ENCODE measurements at places on chromosomes 4 and X.

- no peak for DNase-seq
Observed at GRCh38 chr4:93802045-93802444, 26.5 kb upstream of the ATOH1 start.

GRCh38 chr4:78945651-78946179, 6.5 kb upstream of the PAQR3 start:
- DNase-seq: no peak

DNA sequence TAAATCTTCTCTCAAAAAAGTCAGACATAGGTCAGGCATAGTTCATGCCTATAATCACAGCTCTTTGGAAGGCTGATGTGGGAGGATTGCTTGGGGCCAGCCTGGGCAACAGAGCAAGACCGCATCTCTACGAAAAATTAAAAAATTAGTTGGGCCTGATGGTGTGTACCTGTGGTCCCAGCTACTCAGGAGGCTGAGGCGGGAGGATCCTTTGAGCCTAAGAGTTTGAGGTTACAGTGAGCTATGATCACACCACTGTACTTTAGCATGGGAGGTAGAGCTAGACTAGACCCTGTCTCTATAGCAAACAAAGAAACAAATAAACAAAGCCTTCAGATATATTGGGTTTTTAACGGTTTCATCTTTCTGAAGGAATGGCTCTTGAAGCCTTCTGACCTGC, 62.2 kb downstream of the DIPK2B start:
- DNase-seq: no peak

DNA sequence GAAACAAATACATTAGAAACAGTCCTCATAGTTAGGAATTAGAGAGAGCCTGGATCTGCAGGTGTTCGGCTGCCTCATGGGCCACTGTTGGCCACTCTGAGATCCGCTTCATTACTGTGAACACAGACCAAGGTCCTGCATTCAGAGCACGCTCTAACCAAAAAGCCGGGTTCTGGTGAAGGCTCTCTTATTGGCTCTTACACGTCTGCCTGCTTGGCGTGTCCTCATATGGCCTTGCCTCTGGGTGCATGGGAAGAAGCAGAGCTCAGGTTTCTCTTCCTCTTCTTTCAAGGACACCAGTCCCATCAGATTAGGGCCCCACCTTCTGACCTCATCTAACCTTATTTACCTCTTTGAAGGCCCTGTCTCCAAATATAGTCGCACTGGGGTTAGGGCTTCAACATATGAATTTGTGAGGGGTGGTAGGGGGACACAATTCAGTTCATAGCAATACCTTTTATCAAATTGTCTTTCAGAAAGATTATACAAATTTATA, 37.1 kb upstream of the ELF2 start:
- no peak for DNase-seq

GRCh38 chrX:77733342-77733741, 52.7 kb downstream of the ATRX start:
- no peak for DNase-seq

DNA sequence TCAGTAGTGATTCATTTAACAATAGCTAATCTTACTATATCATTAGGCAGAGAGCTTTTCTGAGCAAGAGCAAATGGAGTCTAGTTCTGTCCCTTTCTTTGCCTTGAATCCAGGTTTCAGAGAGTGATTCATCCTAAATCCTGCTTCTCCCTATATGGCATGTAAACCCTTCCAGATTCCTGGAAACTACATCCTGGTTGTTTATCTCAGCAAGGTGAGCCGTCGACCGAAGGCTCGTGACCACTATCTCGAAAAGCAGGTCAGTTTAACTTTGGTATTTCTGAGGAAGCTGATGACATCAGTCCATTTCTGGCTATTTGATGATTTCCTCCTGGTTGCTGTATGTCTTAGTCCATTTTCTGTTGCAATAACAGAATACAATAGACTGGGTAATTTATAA, 40.7 kb upstream of the ERVMER34-1 start:
- DNase-seq: no peak

- DNase-seq: no peak
Observed at GRCh38 chr4:19992471-19993093, 259.1 kb upstream of the SLIT2 start.

DNA sequence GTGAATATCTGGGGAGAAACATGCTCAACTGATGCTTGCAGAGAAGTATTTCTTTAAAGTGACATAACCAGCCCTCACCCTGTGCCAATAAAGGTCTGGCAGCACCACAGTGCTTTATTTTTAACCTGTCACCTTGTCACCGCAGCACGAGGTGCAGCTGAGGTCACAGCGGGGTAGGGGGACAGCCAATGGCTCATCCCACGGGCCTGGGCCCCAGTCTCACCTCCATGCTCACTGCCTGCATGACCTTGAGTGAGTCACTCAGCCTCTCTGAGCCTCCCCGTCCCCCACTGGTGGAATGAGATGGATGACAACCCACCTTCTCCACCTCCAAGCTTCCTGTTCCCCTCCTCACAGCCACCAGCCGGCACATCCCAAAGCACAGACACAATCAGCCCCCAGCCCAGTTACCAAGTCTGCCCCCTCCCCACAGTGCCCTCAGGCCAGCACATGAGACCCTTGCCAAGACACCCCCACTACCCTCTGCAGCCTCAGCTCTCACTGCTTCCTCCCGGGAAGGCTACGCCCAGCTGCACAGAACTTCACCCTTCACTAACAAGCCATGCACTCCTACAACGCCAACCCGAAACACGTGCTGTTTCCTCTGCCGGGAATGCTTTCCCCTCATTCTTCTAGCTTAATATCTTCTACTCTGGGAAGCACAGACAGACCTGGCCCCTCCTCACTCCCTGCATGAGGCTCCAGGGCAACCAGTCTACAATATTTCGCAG, 24.9 kb upstream of the MAN2B2 start:
- DNase-seq: no peak

GRCh38 chr4:138614398-138615142, 372.4 kb upstream of the SLC7A11 start:
- DNase-seq: no peak

- no peak for DNase-seq
Observed at GRCh38 chr4:24470666-24471485, 113.5 kb downstream of the DHX15 start.

- DNase-seq: no peak
Observed at GRCh38 chr4:161252520-161253141, 911.2 kb downstream of the FSTL5 start.

DNA sequence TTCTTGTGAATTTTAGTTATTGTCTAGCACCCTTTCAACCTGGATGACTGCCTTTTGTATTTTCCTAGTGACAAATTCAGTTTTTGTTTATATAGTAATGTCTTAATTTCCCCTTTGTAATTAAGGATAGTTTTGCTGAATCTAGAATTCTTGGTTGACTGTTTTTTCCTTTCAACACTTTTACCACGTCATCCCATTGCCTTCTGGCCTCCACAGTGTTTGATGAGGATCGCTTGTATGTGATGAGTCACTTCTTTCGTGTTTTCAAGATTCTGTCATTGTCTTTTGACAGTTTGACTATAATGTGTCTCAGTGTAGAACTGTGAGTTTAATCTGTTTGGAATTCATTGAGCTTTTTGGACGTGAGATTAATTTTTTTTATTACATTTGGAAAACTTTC, 30.1 kb downstream of the KDM6A start:
- no peak for DNase-seq

DNA sequence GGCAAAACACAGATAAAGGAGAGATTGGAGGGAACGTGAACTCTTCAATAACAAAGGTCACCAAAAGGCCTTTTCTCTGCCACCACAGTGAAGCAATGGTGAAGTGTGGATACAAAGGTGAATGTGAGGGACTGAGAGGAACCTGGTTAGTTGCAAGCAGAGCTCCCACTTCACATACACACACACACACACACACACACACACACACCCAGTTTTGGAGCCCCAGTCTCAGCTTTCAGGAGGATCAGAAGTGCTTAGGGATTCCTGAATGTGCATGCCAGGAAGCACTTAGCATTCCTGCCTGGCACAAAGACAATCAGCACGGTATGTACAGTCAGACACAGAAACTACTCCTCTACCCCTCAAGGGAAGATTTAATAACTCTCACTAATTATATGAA, 71.5 kb downstream of the ARHGEF9 start:
- no peak for DNase-seq

DNA sequence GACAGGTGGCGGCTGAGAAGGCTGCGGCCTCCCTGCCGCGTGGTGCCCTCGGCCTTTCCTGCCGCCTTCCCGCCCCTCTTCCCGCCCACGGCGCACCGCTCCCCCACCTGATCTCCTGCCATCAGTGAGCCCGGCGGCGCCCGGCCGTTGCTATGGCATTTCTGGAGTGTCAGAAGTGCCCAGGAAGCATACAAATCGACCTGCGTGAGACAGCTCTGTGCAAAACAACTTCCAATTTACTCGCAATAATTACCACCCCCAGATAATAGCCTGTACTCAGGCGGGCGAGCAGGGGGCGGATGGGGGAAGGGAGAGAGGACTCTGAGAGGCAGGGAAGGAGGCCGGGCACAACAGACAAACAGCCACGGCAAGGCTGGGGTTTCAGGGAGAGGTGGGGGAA, 16.6 kb upstream of the ERCC6L start:
- no peak for DNase-seq

- no peak for DNase-seq
Observed at GRCh38 chr4:79015411-79015810, 76.2 kb upstream of the PAQR3 start.

- DNase-seq: no peak
Observed at GRCh38 chrX:47160781-47161180, 15.8 kb downstream of the RBM10 start.

- DNase-seq: no peak
Observed at GRCh38 chr4:68810919-68811318, 4.9 kb upstream of the UGT2B10 start.

- DNase-seq: no peak
Observed at GRCh38 chrX:150163221-150163930, 199.7 kb upstream of the MAMLD1 start.

GRCh38 chr4:98862371-98862770, 66.6 kb downstream of the EIF4E start:
- no peak for DNase-seq

DNA sequence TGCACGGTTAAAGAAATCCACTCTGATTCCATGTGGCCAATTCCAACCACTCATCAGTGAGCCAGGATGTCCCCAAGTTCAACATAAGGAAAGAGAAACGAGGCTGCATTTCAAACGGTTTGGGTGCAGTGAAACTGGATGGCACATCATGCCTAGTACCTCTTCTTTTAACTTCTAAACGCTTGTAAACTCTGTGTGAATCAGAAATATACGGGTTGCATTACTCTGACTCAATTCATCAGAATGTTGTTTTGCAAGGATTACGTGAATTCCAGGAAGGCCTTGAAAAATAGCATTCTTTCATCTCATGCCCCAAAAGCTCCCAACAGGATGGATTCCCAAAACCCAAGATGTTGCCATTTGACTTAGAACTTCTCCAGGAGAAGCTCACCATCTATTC, 270.4 kb downstream of the LDB2 start:
- DNase-seq: no peak

GRCh38 chrX:49910344-49910743, 12.1 kb upstream of the CLCN5 start:
- DNase-seq: no peak

GRCh38 chrX:74351760-74352159, 47.8 kb downstream of the ZCCHC13 start:
- DNase-seq: no peak

GRCh38 chr4:526189-526909, 27.3 kb downstream of the PIGG start:
- no peak for DNase-seq

DNA sequence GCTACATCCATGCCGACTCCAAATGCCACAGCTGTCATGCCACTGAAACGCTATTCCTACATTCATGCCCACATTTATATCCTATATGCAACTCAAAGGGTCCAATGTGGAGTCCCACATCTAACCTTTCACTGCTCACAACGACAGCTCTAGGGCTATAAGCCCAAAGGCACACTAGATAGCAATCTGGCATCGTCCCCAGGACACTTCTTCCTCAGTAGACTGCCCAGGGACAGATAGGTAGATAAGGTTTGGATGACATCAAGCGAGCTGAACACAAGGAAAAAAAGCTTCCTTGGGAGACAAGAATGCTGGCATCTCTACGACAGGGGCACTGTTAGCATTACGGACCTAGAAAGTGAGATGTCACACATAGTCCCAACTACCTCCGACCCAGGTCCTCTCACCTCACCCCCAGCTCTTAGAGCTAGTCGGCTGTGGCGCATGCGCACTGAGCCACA, 685 bp downstream of the RAB9B start:
- DNase-seq: no peak

DNA sequence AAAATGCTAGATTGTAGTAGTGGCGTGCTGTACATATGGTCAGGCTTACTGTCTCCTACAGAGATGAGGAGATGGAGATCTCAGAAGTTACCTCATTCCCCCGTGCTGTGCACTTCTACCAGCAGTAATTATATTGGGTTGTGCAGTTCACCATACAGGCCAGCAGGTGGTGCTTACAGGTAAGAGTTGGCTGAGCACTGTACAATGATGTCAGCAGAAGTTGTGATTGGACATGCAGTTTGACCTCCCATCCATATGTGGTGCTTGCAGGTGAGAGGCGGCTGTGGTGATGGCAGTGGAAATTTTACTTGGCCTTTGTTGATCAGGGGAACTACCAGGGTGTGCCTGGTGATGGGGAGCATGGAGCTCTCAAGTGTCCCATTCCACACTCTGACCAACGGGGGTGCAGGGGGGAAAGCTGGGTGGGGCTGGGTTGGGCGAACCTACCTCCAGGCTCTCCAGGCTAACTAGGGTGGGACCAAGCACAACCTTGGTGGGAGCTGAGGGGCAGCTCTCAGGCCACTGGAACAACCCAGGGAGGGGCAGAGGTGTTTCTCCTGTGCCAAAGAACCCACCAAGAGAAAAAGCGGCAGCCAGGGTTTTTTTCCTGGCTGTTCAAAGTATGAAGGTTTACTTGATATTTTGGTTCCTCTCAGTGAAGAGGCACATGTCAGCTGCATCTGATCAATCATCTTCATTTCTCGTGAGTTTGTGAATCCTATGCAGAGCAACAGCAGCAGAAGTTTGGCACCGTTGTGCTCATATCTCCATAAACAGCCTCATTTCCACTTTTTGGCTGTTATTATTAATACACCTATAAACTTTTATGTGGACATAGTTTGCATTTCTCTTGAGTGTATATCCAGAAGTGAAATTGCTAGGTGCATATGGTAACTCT, 73.8 kb upstream of the FREM3 start:
- no peak for DNase-seq

DNA sequence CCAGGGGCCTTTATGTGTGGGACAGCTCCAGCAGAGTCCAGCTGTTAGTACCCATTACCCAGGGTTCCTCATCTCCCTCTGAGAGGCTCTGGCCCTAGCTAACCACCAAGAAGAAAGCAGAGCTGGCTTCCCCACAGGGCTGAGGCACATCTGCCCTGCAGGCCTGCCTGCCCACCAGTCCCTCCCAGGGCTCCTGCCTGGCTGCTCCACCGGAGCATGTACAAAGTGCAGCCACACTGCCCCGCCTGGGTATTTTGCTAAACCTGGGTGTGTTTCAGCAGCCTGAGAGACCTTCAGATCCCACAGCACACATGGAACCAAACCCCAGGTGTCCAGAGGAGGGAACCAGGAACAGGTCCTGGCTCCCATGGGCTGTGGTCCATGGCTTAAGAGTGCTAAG, 500.4 kb upstream of the KLHL4 start:
- DNase-seq: no peak

GRCh38 chr4:23039818-23040217, 347.1 kb downstream of the GBA3 start:
- no peak for DNase-seq

Measured in T-cell (primary cell).